Renal cortex interstitium (tissue), 15 donors: ENCODE measurements at places on chromosomes 12 and 14. TPM values are rescaled to one million over a fixed set of nuclear protein-coding genes. Genes with fewer than 3 reads are reported as not detected.

STYK1 gene
- polyA plus RNA-seq, result 0.80 TPM

KCNJ8 gene
- polyA plus RNA-seq, result 22.9 TPM

FOXG1 gene
- polyA plus RNA-seq, result 0.08 TPM

ASCL1 gene
- polyA plus RNA-seq, result not detected

SMCO3 gene
- polyA plus RNA-seq, result 2.3 TPM

FMNL3 gene
- 35.7 TPM for polyA plus RNA-seq

TSHR gene
- 0.45 TPM for polyA plus RNA-seq

KLHDC2 gene
- polyA plus RNA-seq, result 176 TPM

GRCh38 chr12:106131676-106132075 lies 7.1 kb downstream of the NUAK1 start:
- no peak for DNase-seq

DNA sequence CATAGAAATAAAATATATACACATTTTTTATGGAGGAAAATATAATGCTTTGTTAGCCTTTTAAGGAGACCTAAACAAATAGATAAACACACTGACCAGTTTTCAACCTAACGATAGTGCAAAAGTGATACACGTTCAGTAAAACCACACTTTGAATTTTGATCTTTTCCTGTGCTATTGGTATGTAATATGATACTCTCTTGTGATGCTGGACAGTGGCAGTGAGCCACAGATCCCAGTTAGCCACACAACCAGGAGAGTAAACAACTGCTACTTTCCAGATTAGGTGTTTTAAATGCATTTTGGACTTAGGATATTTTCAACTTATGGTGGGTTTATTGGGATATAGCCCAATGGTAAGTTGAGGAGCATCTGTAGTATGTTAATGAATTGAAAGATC lies 243.1 kb downstream of the ERC1 start:
- no peak for DNase-seq

DNA sequence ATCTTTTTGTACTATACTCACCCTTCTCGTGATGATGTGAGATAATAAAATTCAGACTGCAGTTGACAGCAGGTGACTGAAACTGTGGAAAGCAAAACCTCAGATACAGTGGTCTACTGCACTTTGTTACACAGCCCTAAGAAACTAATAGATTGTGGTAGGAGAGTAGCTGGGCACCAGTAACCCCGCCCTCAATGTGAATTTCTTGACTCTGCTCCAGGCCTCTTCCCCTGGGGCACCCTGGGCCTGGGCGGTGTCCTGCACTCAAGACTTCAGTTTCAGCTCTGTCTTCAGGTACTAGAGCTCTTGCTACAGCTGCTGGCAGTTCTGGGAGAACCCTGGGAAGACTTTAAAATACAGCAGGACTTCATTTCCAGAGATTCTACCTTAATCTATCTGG lies 197.6 kb upstream of the AVPR1A start:
- no peak for DNase-seq

- peak; percentile 40 for DNase-seq
These were observed 352.0 kb downstream of the BCAT1 start for GRCh38 chr12:24596768-24597388.

DNA sequence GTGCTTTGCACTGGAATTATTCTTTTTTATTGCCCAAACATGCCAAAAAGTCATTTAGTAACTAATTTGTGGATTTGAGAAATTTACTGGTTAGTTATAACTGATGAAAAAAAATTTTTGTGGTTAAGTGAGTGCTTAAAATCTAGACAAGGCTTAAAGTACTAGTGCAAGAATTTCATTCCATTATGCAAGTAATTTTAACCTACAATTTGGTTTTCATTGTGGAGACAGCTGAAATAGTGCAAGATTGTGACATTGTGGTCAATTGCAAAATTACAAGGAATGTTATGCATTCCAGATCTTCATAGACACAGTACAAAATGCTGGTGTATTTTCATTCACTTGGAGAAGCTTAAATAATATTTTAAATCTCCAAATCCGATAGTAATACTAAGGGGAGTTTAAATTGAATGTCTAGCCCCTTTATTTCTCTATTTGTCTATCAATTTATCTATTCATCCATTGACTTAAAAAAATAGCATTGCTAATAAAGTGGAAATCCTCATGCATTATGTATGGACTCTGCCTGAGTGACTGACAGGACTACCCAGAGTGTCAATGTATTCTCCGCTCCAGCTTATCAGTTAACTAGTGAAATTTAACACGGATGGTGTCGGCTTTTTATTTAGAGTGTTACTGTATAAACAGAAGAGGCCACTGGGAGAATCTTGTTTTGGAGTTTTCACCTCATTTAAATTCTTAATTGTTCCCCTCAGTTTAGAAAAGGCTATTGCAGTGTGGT lies 125.9 kb downstream of the ALX1 start:
- DNase-seq, result no peak

DNA sequence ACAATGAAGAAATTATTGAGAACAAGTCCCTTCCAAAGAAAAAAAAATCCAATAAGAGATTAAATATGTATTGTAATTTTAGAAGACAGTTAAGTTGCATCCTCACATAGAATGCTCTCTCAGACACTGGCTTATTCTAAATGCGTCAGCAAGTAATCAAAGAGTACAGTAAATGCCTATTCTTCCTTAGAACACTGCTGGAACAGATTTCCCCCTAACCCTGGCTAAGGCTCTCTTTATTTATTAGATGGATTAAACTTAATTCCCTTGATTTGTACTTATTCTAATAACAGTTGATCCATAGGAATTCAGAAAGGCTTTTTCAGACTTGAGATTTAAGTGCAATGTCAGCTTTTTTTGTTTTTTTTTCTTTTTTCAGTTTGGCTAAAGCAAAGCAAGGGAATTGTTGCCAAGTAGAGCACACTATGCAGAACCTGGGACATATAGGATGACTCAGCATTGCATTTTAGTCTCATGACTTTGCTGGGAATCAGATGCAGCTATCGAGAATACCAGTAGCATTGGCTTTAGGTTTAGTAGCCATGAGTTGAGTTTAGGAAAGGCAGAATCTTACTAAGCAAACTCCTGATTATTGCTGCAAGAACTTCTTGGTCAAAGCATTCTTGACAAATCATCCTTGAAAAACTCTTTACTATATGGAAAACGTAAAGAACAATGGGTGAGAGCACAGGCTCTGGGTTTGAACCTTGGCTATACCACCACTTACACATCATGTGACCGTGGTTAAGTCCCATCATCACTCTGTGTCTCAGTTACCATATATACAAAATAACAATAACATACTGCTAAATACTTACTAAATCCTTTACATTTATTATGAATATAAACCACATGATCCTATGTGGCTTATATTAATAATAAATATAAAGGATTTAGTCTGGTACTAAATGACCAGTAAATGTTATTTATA lies 26.7 kb downstream of the MED21 start:
- no peak for DNase-seq

DNA sequence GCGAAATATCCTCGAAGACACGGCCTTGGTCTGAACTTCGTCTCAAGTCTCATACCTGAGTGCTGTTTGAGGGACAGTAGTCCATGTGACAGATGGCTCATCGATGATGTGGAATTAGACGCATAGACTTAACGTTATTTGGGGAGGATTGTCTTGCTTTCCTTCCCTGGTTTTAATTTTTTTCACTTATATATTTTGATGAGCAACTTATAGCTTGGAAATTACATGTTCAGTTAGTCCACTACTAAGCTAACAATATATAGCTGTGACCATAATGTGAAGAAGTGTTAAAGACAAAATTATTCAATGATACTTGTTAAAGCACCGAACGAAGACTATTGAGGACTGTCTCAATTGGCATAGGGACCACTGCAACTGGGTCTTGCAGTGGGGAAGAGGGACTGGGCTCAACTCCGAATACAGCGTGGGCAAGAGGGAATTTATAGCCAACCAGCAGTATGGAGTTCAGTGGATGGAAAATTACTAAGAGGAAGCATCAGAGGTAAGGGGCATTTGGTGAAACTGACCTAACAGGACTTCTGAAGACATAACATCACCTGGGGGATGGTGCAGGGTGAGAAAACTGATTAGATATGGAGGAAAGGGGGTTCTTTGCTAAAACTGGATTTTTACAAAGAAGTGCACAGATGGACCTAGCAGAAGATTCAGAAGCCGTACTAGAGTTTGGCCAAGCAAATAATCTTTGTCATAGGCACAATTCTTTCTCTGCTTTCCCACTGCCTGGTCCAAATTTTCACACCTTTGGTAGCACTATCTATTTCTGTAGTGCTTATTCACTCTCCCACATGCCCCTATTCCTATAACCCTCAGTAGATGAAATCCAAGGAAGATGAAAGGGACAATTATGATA lies 910 bp upstream of the TM7SF3 start:
- DNase-seq, result no peak

- DNase-seq, result peak; percentile 85
These were observed 193.7 kb upstream of the LRIG3 start for GRCh38 chr12:59113831-59114615.

GRCh38 chr12:48986720-48987291 lies 8.7 kb downstream of the WNT1 start:
- no peak for DNase-seq

- no peak for DNase-seq
These were observed 20.3 kb downstream of the FBLN5 start for GRCh38 chr14:91927191-91927590.

DNA sequence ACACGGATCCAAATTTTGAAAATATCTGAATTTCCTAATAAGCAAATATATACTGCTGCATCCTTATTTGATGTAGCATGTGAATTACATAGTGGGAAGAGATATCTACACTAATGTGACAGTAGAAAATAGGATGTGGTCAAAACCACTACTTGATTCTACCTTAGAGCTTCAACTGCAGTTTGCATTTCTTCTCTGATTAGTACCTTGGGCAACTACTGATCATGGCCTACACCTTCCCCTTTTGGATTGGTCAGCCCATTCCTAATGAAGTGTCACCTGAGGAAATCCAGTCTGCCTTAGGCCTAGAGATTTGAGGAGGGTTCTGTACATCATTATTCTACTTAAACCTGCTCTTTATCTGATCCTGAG lies 10.7 kb downstream of the LLPH start:
- no peak for DNase-seq

DNA sequence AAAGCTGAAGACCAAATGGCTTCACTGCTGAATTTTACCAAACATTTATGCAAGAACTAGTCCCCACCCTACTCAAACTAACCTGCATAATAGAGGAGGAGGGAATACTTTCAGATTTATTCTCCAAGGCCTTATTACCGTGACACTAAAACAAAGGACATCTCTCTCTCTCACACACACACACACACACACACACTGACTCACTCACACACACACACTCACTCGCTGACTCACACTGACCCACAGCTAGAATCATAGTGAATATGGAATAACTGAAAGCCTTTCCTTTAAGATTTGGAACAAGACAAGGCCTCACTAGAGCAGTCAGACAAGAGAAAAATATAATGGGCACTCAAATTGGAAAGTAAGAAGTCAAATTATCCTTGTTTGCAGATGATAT lies 1014.1 kb downstream of the TMTC2 start:
- DNase-seq, result no peak

- DNase-seq, result no peak
These were observed 787 bp upstream of the PRMT5 start for GRCh38 chr14:22929961-22930364.

- DNase-seq, result no peak
These were observed 878.0 kb upstream of the TMEM132C start for GRCh38 chr12:127388985-127389384.

DNA sequence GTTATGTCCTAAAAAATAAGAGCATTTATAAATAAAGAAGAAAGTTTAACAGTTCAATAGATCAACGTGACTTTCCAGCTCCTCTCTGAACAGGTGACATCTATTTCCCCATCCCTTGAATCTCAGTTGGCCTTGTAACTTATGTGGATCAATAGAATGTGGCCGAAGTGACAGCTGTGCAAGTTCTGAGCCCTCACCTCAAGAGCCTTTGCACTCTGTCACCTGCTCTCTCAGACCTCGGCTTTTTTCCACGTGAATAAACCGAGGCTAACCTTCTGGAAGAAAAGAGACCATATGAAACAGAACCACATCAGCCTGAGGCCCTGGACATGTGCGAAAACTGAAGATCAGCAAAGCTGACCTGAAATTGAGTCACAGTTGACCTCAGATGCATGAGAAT lies 253.0 kb downstream of the DAD1 start:
- DNase-seq, result no peak
